D721Med (cell line): ENCODE measurements at places on chromosomes 7 and 10.

DNA sequence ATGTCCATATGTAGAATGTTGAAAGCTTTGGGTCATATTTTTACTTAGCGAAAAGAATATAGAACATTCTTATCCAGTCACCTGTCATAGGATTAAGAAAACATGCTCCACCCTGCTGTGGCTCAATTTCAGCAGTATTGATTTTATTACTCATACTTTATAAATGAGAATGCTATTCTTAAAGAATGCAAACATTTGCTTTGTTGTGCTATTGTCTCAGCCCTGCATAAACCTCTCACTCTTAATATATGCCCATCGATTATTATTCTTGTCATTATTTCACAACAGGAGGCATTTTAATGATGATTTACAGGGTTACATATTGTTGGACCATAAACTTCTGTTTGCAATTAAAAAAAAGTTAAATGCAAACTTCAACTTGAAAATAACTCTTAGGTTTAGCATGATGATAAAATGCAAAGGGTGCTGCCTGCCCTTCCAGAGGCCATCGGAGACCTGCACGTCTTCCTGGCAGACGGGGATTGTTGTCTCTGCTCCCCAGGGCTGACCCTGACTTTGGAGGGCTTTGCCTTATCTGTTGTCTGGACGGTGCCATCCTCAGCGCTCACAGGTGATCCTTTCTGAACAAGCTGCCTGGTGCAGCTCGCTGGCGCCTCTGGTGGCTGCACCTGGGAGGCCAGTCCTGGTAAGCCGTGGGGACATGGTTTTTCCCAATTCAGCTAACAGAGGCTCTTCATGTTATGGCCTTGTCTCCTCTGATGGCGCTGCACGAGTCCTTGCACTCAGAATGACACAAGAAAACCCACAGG lies 50.0 kb upstream of the SHH start:
- DNase-seq = no peak

GRCh38 chr10:29486433-29486832 lies 148.3 kb downstream of the SVIL start:
- no peak for DNase-seq

GRCh38 chr7:22140578-22140977 lies 194.9 kb upstream of the CDCA7L start:
- no peak for DNase-seq

GRCh38 chr7:6156734-6157133 lies 115.7 kb downstream of the CYTH3 start:
- no peak for DNase-seq

DNA sequence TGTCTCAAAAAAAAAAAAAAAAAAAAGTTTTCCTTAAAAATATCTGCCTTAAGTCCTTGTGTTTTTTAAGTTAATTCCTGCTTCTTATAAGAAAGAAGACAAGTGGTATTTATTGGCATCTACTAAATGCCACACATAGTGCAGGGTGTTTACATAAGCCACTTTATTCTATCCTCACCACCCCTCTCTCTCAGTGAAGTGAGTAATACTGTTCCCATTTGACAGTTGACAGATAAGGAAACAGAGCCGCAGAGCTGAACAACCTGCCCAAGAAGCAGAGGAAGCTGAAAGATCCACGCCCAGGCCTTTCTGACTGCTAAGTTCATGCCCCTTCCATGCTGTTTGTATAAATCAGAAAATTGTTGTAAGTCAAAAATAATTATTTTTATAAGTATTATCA lies 54.1 kb downstream of the ABLIM1 start:
- no peak for DNase-seq

DNA sequence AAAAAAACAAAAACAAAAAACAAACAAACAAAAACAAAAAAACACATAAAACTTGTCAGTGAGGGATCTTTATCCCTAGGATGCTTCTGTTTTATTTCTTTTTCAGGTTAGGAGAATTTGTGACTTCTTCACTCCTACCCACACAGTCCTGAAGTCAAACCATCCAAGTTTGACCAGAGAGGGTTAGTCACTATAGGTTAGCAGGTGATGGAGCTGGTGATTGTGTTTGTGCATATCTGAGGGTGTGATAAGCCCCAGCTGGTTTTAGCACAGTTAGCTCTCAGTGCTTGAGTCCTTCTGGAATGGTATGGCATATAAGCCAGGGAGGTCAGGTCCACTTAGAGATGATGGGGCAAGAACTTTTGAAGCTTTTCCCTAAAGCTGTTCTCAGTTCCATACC lies 11.8 kb upstream of the IKZF1 start:
- no peak for DNase-seq

DNA sequence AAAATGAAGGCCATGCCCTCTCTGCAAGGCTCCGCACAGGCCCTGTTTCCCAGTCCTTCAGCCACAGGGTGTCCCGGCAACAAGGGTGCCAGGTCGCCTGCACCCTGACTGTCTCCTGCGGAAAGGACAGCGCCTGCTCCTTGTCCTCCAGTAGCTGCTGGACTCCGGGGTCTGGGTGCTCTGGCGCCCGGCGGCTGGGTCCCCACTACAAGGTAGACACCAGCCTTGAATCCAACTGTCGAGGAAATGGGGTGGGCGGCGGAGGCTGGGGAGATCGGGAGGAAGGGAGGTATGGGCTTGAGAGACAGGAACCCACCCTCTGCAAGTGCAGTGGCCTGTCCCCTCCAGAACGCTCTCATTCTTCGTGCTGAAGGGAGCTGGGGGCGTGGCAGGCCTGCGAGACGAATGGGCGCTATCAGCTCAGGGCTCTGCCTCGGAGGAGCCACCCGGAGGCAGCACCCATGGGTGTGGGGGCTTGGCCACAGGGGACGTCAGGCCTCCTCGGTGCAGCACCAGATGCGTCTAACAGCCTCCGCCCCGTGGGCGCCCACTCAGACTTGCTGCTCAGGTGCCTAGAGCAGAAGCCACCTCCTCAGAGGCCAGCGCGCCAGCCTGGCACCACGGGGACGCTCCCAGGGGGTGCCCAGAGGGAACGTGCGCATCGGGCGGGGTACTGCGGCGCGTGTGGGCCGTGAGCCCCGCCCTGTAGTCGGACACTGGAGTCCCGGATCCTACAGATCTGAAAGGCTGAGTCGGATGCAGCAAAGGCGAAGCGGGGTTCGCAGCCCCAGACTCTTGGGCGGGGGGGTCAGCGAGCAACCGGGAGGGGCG lies 15.6 kb downstream of the ADAM8 start:
- DNase-seq = peak; percentile 43

DNA sequence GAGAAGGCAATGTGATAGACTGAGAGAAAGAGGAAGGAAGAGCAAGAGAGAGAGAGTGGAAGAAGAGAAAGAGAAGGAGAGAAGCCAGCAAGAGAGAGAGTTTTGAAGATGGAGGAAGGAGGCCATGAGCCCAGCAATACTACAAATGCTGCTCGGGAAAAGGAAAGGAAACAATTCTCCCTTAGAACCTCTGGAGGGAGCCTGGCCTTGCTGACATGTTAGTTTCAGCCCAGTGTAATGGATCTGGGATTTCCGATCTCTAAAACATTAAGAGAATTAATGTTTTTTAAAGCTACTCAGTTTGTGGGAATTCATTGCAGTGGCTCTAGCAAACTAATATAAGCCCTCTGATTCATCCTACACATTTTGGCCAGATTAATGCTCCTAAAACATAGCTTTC lies 206.8 kb upstream of the MTPN start:
- DNase-seq = no peak

- DNase-seq = no peak
These were observed 39.0 kb upstream of the IFRD1 start for GRCh38 chr7:112411186-112411795.

DNA sequence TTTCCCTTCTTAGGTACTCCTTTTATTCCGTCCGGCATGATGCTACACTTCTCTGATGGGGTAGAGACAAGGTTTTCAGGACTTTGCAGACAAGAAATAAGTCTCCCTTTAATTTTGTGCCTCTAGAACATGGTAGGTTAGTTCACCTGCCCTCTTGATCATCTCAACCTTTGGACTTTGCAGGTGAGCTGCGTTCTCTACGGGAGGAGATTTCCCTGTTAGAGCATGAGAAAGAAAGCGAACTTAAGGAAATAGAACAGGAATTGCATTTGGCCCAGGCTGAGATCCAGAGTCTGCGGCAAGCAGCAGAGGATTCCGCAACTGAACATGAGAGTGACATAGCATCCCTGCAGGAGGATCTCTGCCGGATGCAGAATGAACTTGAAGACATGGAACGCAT lies 9.2 kb downstream of the CCDC136 start:
- no peak for DNase-seq

DNA sequence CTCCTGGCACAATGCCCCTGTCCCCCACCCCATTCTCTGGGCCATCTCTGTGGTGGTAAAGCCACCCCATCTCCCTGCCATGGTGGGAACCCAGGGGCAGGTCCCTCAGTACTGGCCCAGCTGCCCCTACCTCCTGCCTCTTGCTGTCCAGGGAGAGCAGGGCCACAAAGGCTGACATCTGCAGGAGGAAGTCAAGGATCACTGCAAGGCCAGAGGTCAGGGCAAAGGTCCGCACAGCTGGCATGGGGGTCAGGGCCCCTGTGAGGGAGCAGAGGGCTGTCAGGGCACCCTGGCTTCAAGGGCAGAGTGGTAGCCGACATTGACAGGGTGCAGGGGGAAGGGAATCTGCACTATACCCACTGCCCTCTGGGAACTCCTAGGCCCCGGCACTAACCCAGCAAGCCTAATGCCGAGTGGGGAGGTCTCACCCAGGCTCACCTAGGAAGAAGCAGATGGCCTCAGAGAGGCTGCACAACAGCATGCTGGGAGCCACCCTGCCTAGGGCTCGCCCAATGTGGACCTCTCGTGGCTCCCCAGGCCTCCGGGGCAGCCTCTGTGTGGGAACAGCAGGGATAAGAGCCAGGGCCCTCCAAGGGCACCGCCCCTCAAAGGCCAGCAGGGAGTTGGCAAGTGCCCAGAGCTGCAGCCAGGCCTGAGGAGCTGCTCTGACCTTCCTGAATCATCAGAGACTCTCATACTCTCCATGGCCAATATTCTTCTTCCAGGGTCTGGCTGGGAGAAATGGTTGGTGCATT lies 7.7 kb downstream of the NPC1L1 start:
- no peak for DNase-seq

- DNase-seq = no peak
These were observed 22.7 kb upstream of the WASHC2A start for GRCh38 chr10:50044941-50045664.

DNA sequence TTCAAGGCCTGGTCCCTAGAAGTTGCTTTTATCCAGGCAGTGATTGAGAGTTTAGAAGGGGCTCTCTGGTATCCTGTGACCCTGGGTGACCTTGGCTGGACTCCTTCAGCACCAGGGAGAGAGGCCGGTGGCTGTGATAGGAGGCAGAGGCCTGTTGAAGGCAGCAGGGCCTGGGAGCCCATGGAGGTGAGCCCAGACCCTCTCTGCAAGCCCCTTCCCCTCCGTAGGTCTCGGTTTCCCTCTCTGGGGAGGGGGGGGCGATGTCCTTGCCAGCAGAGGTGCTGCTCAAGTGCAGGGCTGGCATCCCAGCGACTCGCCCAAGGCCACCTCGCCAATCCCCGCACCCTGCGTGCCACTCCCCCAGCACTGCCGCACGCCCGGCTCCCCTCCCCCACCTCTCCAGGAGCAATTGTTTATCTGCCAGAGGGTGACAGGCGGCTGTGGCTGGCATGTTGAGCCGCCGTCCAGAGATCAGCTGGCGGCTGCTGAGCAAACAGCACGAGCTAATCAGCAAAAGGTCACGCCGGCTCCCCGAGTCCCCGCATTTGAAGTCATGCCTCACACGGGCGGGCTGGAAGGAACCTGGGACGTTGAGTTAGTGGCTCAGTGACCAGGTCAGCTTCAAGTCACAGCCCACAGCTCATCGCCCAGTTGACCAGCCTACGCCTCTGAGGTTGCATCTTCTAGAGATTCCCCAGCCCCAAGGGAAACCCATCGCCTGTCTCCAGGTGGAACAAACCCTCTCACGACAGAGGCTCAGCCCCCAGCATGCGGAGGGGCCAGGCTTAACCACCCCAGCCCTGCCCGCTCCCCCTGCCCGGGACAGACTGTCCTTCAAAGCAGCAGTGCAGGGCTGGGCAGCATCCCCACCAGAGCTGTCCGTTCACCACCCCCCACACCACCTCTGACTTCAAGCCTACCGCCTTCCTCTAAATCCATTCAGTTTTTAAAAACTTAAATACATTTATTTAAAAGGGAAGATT lies 43.7 kb downstream of the ELFN1 start:
- DNase-seq = peak; percentile 89

DNA sequence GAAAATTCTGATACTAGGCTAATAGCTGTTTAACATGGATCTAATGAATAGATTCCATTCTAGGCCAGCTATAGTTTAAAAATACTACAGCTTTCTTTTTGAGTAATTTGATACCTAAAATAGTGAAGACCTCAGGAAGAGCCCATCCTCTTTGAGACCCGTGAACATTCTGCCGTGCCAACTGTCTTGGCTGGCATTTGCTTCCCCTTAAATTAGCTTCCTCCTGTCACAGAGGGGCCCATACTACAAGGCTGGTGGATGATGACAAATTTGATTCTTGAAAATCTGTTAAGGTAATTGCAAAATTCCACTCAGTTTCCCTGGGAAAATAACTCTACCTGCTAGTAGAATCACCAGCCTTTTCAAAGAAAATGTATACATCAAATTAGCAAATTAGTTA lies 385.0 kb downstream of the DPP6 start:
- DNase-seq = no peak

GRCh38 chr7:151339651-151340382 lies 1.8 kb upstream of the NUB1 start:
- no peak for DNase-seq

GRCh38 chr7:158067931-158068482 lies 519.6 kb downstream of the PTPRN2 start:
- DNase-seq = no peak

DNA sequence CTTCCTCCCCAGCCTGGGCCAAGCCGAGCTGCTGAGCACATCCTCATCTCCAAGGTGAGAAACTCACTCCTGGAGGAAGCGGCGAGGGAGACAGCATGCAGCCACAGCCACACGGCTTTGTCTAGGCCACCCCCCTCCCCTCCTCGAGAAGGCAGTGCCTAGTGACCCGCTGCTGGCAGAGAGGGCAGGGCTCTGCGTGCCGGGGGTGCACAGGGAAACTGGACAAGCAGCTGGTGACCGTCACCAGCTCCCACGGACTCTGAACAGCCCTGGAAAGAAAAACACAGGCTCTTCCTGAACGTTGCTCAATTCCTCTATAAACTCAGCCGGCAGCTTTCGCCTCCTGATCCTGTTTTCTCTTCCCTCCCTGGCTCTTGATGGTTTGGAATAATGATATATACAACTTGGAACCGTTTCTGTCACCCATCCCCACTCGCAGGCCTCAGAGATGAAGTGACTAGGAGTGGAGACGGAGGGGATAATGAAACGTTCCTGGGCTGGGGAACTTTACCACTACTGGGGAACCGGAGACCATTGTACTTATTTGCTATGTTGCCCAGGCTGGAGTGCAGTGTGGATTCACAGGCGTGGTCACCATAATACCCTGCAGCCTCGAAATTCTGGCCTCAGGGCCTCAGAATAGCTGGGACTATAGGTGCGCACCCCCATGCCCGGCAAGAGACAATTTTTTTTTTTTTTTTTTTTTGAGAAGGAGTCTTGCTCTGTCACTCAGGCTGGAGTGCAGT lies 19.3 kb downstream of the PAPOLB start:
- no peak for DNase-seq
